ENCODE measurements at places on chromosomes 13 and 19. TPM values are rescaled to one million over a fixed set of nuclear protein-coding genes. Genes with fewer than 3 reads are reported as not detected.

The RASAL3 gene
- total RNA-seq = not detected

The NUMBL gene
- 14.5 TPM for total RNA-seq

The ZNF112 gene
- total RNA-seq = 1.9 TPM

The GRIN3B gene
- total RNA-seq = 0.63 TPM

The SLITRK6 gene
- total RNA-seq = 4.1 TPM

The CCDC169 gene
- total RNA-seq = 0.69 TPM

The NLRP7 gene
- total RNA-seq = not detected

- DNase-seq = no peak
Measured at GRCh38 chr19:40927567-40927966, 45.5 kb upstream of the CYP2A7 start.

DNA sequence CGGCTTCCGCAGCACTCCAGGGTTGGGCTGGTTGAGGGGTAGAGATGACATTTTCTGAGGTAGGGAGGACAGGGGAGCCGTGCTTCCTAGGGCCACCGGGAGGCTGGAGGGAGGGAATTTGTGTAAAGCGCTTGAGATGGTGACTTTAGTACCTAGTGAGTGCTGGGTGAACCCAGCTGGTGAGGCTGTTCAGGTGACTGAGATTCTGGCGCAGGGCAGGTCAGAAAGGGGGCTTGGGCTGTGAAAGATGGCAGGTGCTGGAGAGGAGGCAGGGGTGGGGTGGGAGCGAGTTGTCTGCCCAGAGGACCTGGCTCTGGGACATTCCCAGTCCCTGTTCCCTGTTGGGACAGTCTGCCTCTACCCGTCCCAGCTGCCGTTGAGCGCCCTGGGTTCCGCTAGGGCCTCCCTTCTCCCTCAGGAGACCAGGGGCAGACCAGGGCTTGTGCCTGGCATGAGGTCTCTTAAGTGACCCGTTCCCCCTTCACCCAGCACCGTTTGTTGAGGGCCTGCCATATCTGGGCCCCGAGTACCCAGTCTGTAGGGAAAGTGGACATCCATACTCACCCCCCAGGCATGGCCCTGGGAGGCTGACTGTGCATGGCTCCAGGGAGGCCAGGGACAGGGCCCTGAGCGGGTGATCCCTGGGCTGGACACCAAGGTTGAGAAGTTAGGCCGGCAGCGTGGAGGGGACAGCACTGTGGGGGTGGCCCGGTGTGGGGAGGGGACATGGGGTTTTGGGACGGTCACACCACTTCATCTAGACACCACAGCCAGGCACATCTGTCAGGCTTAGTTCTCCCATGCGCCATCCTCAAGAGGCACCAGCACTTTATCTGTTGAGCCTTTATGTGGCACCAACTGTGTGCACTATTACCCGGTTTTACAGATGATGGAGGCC is 5.0 kb downstream of the PTOV1 start:
- DNase-seq = peak; percentile 24

DNA sequence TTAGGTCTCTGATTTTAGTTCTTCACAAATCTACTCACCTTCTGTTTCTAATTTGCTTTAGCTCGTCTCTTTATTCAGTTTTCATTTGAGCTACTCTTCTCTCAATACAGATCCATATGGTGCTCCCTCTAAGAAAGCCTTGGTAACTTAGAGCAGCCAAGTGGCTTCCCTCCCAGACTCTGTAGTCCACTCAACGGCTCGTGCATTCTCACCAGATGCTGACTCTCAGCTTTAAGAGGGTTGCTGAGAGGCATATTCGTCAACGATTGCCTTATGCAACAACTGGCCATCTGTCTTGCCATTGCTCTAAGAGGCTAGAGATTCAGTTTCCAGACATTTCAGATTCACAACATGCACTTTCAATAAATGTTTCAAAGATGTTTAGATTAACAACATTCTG is 785.8 kb upstream of the SLC10A2 start:
- DNase-seq = no peak

DNA sequence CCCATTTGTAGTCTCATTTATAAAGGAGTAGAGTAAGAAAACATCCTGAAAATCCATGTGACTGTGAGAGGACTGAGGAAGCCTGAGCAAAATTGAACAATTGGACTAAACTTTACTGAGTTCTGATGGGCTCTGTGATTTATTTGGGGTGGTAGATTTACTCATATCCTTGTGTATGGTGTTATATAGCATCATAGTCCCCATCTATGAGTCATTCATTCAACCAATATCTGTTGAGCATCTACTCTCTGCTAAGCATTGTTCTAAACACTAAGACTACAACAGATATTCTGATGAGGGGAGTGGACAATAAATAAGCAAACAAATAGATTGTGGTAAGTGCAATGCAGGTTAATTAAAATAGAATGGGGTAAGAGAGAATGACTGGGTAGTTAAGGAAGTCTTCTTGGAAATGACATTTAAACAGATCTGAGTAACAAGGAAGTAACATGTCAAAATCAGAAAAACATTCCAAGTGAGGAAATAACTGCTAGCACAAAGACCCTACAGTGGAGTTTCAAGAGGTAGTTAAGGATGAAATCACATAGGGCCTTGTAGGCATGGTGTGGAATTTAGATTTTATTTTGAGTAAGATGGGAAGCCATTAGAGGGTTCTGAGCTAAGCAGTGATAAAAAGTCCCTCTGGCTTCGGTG is 36.3 kb upstream of the MLNR start:
- DNase-seq = peak; percentile 9

Measured in PC-3 (cell line).